CD4-positive, alpha-beta T cell treated with Interleukin-6 at 100 ng/mL for 8 hours (primary cell): ENCODE measurements at places on chromosomes 7 and 10.

DNA sequence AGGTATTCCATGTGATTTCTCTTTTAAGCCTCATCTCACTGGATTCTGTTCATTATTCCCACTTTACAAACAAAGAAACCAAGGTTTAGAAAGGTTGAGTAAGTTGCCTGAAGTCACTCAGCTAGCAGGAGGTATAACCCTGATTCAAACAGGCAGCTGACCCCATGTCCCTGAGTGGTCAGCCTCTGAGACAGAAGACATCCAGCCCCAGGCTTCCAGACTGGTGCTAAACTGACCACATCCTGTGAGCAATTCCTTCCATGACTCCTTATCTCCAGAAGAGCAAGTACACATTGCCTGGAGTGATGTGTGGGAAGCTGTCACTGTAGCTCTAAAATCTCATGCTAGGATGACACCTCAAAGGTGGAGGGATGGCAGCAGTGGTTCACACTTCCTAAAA, 3.7 kb downstream of the PLPP4 start:
- no peak for DNase-seq

- DNase-seq: no peak
Observed at GRCh38 chr7:121228779-121229178, 100.0 kb upstream of the WNT16 start.

DNA sequence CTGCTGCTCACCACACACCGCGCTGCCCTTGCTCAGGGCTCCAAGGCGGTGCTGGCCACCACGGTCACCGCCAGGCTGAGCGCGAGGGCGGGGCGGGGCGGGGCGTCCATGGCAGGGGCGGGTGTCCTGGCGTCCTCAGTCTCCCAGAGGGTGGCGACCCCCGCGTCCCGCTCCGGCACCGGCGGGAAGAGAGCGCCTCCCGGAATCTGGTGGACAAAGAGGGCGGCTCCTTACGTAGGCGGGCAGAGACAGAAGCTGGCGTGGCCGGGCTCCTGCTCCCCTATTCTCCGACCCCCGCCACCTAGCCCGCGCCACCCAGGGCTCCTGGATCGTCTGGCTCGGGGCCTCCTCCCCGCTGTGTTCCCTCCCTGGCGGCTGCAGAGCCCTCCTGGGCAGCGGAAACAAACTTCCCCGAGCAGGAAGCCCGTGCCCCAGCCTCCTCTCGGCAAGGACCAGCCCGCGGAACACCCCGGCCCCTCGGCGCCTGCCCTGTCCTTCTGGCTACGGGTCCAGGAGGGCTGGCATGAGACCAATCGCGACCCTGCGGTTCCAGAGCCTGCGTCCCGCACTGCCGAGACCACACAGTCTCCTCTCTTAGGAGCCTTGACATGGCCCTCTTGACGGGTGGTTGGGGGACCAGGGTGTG, 133.8 kb upstream of the ZNF92 start:
- DNase-seq: no peak

DNA sequence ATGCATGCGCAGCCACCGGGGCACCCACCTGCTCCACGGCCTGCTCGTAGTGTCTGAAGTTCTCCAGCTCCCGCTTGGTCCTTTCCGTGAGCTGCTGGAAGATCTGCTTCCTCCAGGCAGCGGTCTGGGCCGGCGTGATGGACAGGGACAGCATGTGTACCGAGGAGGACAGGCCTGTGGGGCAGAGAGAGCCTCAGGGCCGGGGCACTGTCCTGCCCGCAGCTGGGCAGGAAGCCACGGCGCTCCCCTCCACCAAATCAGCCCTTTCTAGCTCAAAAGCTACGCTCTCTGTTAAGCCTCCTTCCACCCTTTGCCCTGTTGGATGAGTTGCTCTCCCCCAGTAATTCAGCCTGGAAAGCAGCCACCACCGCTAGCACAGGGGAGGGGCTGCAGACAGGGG, 19.2 kb downstream of the TECPR1 start:
- no peak for DNase-seq

- DNase-seq: no peak
Observed at GRCh38 chr10:70809011-70809611, 6.6 kb upstream of the SGPL1 start.

GRCh38 chr10:105864854-105865253, 1223.8 kb downstream of the SORCS3 start:
- DNase-seq: no peak

- no peak for DNase-seq
Observed at GRCh38 chr7:99355098-99355497, 19.4 kb upstream of the ARPC1B start.

GRCh38 chr10:68192113-68192512, 39.8 kb downstream of the ATOH7 start:
- DNase-seq: no peak

DNA sequence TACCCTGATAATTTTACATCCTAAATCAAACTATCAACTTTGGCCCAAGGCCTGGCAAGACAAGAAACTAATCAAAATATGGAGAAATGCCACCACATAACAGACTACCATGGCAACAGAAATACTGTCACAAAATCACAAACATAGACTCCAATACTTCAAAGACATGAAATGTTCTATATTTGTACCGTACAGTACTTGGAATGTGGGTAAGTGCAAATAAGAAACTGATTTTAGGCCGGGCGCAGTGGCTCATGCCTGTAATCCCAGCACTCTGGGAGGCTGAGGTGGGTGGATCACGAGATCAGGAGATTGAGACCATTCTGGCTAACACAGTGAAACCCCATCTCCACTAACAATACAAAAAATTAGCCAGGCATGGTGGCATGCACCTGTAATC, 9.2 kb downstream of the TNPO3 start:
- no peak for DNase-seq

DNA sequence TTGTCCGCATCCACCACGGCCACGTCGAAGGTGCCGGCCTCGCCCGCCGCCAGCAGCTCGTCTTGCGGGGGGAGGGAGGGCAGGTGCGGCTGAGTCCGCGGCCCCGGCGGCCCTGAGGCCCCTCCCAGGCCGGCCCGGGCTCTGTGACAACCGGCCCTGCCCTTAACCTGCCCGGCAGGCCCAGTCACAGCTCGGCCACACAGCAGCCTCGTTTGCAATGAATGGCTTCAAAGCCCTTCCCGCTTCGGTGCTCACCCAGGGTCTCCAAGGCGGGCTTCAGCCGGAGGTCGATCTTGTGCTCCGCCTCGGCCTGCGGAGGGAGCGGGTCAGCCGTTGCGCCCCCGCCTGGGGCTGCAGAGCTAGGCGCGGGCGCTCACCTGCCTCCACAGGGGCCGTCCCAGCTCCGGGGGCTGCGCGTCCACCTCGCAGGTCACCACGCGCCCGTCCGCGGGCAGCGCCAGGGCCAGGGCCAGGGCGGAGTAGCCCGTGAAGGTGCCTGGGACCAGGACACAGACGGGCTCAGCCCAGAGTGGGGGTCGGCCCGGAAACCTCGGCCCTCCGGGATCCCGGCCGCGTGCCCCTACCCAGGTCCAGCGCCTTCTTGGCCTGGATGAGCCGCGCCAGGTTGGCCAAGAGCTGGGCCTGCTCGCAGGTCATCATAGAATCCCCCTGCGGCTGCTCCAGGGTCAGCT, 928 bp downstream of the COMTD1 start:
- no peak for DNase-seq

- DNase-seq: no peak
Observed at GRCh38 chr10:102555781-102556328, 52.1 kb downstream of the SUFU start.
